Kidney tubule cell (primary cell): ENCODE measurements at places on chromosomes 11 and 22.

DNA sequence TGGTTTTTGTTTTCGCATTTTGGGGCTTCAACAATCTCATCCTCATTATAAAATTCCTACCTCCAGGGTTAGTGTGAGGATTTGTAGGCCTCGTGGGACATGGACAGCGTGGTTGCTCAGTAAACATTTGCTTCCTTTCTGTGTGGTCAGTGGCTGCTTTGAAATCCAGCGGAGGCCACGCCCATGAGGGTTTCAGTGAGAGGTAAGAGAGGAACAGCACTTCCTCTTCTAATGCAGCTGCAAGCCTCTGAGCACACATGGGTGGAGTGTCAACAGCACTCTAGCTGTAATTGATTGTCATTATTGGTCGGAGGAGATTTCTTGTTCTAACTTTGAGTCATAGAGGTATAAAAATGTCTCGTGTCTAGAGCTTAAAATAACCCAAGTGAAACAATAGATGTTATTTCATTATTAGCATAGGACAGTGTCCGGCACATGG lies 6.0 kb upstream of the ARHGAP42 start:
- DNase-seq: peak; percentile 84

GRCh38 chr22:46734830-46735453 lies 3.1 kb downstream of the CERK start:
- peak; percentile 67 for DNase-seq

DNA sequence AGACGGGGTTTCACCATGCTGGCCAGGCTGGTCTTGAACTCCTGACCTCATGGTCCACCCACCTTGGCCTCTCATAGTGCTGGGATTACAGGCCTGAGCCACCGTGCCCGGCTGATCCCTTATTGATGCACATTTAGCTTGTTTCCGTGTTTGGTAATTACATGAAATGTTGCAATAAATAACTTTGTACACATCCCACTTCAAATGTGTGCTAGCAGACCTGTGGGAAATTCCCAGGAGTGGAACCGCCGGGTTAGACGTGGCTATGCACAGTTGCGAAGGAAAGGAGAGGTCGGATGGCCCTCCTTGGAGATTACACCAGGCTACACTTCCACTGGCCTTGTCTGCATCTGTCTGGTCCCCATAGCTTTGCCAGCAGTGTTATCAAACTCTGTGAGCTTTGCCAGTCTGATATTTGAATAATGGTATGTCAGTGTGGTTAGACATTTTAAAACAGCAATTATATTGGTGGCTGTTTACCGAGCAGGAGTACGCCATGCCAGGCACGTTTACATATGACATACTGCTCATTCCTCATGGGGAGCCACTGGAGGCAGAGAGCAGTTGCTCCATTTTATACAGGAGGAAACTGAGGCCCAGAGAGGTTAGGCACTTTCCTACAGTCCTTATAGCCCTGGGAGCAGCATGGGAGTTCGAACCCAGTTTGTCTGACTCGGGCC lies 27.2 kb upstream of the SYT7 start:
- no peak for DNase-seq

DNA sequence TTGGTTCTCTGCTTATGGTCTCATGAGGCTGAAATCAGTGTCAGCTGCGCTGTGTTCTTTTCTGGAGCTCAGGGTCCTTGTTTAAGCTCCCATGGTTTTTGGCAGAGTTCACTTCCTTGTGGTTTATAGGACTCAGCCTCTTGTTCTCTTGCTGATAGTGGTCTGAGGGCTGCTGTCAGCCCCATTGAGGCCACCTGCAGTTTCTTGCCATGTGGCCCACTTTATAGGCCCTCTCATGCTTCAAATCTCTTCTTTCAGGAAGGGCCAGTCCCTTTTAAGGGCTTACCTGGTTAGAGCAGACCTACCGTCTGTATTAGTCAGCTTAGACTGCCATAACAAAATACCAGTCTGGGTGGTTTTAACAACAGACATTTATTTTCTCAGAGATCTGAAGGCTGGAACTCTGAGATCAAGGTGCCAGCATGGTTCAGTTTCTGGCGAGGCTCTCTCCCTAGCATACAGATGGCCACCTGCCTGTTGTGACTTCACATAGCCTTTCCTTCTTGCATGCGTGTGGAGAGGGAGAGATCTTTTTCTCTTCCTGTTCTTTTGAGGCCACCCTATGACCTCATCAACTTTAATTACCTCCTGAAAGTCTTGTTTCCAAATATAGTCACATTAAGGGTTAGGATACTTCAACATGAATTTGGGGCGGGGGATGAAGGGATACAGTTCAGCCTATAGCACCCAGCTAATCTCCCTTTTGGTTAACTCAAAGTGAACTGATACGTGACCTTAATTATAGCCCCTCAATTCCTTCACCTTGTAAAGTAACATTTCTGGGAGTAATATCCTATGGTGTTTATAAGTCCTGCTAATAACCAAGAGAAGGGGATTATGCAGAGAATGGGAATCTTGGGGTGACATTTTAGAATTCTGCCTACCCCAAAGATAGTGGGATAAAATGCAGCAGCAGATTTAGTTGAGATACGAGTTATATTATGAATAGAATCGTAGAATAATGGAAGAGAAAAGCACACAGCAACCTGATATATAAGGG lies 131.8 kb downstream of the UVRAG start:
- peak; percentile 39 for DNase-seq

DNA sequence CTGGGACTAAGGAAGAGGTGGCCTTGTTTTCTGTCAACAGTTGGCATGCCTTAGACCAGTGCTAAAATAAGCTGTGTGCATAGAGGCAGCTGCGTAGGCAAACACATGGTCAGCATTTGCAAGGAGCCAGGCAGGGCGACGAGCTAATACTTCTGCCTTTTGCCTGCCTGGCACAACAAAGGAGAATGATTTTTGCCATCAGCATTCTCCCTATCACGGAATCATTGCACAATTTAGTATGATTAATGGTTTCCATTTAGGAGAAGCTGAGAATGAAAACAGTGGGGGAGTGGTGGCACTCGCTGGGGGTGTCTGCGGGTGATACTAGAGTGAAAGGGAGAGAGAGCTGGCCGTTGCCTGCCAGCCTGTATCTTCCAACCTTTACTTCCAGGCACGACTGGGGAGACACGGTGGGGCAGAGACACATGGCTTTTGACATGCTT lies 336.0 kb downstream of the CADM1 start:
- DNase-seq: no peak

DNA sequence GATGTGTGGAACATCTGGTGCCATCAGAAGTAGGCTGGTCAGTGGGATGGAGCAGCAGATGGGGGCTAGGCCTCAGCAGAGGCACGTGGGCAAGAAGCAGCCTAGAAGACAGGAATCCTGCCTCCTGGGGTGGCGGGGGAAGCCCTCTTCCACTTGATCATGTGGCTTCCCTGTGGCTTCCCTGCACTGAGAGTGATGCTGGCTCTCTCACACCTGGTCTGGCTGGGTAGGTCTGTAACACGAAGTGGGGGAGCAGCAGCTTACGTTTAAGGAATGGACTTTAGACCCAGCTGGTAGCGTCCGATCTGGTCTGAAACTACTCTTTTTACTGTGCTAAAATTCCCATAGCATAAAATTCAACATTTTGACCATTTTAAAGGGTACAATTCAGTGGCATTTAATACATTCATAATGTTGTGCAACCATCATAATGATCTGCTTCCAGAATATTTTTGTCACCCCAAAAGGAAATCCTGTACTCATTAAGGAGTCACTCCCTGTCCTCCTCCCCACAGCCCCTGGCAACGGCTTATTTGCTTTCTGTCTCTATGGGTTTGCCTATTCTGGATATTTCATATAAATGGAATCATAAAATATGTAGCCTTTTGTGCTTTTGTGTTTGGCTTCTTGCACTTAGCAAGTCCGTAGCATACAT lies 21.7 kb downstream of the PTPN5 start:
- peak; percentile 67 for DNase-seq

- DNase-seq: no peak
These were observed 4.9 kb downstream of the GLYAT start for GRCh38 chr11:58726737-58727414.

DNA sequence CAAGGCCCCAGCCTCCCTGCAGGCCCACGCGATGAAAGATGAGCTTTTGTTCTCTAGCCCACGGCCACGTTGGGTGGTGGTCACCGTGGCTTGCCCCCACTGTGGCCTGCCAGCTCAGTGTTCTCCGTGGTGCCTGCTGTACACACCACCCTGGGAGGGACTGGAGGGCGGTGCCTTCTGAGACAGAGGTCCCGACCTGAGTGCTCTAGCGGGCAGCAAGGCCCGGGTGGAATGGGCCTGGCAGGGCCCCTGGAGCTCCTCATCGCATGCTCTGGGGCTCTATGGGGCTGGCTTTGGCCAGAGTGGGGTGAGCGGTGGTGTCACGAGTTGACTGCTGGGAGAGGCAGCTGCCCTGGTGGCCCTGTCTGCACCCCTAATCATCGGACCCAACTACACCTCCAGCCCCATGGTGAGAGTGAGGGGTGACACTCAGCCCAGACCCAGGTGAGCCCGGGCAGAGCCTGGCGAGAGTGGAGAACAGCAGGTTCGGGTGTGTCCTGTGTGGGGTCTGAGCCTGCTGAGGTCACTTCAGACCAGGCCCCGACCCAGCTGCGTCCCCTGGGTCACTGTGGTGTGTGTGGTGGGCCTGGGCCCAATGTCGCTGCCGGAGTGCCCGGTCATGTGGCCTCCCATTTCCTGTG lies 541.9 kb downstream of the TBC1D22A start:
- DNase-seq: no peak

GRCh38 chr11:86468169-86468568 lies 93.5 kb downstream of the CCDC81 start:
- no peak for DNase-seq

- DNase-seq: no peak
These were observed 13.9 kb downstream of the FZD4 start for GRCh38 chr11:86941077-86941870.

DNA sequence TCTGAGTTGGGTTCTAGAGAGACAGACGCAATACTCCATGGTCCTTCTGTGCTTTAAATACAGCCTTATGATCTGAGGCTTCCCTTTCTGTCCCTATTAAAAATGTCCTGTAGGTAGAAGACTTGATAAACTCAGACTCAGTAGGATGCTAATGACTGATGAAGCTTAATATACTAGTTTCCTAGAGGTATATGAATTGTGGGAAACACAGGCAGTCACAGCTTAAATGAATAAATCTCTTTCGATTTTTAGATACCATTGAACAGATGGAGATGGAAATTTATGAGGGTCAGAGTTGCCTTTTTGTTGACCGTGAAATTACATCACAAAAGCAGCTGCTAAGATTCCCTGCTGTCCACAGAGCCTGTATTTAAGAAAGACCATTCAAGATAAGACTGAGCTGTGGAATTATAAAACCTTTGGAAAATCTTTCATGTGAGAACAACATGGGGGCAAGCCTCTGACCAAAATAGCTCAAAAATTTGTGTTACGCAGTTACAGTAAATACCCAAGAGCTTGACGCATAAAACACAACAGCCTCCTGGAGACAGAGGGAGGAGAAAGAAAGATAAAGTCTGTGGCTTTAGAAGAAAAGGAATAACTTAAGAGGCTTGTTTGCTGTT lies 172.3 kb downstream of the AASDHPPT start:
- no peak for DNase-seq

DNA sequence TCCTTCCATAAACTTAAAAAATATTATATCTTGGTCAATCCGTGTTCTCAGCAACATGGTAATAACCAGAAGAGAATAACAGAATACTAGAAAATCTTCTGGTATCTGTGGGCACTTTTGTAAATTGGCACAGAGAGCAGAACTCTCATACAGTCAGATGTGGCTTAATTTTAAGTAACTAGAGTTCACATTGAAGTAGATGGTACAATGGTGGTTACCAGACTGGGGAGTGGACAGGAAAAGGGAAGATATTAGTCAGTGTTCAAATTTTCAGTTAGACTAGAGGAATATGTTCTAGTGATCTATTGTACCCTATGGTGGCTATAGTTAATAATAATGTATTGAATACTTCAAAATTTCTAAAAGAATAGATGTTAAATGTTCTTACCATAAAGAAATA lies 6.9 kb downstream of the OR52H1 start:
- DNase-seq: no peak

DNA sequence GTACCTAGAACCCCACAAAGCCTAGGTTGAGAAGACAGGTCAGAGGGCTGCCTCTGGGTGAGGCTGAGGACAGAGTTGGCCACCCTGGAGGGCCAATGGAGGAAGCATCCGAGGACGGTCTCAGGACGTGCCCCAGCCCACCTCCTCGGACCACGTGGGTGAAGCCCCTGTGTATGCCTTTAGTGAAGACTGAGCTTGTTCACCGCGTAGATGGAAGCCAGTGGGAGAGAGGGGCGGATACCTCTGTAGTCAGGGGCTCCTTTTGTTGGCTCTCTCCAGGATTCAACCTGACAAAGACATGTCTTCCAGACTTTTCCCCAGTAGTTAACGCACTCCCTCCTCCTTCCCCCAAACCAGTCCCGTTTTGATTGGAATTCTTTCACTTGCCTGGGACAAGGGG lies 110.7 kb downstream of the ZBTB16 start:
- no peak for DNase-seq

GRCh38 chr11:72702577-72703241 lies 28.5 kb upstream of the PDE2A start:
- DNase-seq: no peak

GRCh38 chr11:17770917-17771316 lies 36.3 kb downstream of the KCNC1 start:
- DNase-seq: no peak

GRCh38 chr11:81946831-81947230 lies 786.8 kb downstream of the FAM181B start:
- no peak for DNase-seq

- DNase-seq: peak; percentile 73
These were observed 7.1 kb upstream of the PDGFB start for GRCh38 chr22:39251762-39252460.

GRCh38 chr22:41619979-41620588 lies 759 bp downstream of the DESI1 start:
- peak; percentile 55 for DNase-seq

GRCh38 chr11:3959015-3959902 lies 103.8 kb downstream of the STIM1 start:
- peak; percentile 95 for DNase-seq

DNA sequence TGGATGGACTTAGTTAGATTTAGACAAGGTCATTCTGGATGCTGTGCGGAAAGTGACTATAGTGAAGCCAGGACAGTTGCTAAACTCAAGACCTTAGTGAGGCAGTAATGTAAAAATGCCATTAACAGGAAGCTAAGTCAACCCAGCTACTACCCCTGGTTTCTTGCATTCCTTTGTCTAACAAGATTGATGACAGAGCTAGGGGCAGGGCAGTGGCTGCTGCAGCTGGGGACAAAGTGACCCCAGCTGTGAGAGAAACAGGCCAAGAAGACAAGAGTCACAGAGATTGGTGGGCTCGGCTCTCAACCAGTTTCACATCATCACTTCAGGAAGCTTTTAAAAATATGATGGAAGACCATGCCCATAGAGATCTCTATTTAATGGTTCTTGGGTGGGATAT lies 110.4 kb upstream of the POU2AF2 start:
- no peak for DNase-seq
